ENCODE measurements at places on chromosomes 4 and X.

DNA sequence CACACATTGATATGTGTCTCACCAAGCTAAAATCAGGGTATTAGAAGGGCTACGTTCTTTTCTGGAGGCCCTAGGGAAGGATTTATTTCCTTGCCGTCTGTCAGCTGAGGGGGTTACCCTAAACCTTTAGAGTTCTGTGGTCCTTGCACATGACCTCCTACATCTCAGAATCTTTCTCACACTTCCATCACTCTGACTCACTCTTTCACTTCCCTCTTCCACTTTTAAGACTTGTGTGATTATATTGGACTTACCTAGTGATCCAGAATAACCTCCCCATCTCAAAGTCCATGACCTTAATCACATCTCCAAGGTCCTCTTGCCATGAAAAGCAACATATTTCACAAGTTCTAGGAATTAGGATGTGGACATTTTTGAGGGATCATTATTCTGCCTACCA is 53.6 kb upstream of the FUNDC1 start:
- no peaks in the 10 kb centered on the region for H3K4me1 ChIP-seq
- no peak overlapping the region for H3K4me3 ChIP-seq

DNA sequence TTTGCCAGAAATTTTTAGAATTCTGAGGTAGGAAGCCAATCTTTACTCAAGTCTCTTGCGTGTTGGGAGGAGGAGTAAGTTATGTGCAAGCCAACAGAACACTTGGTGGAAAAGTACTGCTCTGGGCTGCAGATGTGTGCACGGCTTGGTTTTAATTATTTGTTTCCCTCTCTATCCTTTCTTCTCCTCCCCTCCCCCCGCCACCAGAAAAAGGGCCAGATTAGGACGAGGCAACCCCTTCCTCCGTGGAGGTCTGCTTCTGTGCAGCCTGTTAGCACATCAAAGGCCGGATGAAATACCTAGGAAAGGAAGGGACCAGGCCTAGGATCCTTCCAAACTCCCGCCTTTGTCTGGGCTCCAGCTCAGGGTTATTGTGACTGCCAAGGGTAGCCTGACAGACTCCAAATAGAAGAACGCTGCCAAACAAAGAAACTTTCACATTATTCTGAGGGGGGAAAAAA is 1.0 kb upstream of the PGRMC1 start:
- no peaks in the 10 kb centered on the region for H3K36me3 ChIP-seq
- DNase-seq, result no peak
- no peaks in the 10 kb centered on the region for H3K27me3 ChIP-seq
- peaks cover 11% of the 10 kb centered on the region for H3K4me1 ChIP-seq
- no peak overlapping the region for H3K27ac ChIP-seq

GRCh38 chr4:183557611-183558010 is 52.8 kb downstream of the ING2 start:
- no peak overlapping the region for H3K27ac ChIP-seq
- peaks cover 4% of the 10 kb centered on the region for H3K27me3 ChIP-seq
- H3K4me1 ChIP-seq, result no peaks in the 10 kb centered on the region
- no peak for DNase-seq
- no peak overlapping the region for H3K4me3 ChIP-seq

DNA sequence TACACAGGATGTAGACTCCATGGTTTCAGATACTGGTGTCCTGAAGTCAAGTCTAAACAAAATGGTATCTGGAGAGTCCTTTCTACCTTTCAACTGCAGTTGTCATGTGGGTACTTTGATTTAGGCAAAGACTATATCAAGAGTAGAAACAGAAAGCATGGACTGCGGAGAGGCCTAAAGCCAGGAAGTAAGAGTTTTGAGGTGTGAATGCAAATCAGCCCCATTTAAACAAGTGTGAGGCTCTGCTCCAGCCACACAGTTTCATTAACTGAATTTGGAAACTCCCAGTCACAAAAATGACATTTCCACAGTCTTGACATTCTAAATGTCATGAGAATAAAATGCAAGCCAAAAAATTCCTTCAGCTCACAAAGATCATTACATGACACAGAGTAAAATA is 87.2 kb upstream of the MCF2 start:
- H3K27me3 ChIP-seq, result no peaks in the 10 kb centered on the region
- H3K36me3 ChIP-seq, result peaks cover 5% of the 10 kb centered on the region
- H3K27ac ChIP-seq, result no peak overlapping the region
- DNase-seq, result no peak
- H3K4me1 ChIP-seq, result no peaks in the 10 kb centered on the region

- no peak overlapping the region for H3K27ac ChIP-seq
- H3K4me3 ChIP-seq, result no peak overlapping the region
- H3K4me1 ChIP-seq, result no peaks in the 10 kb centered on the region
- H3K36me3 ChIP-seq, result no peaks in the 10 kb centered on the region
- H3K27me3 ChIP-seq, result no peaks in the 10 kb centered on the region
- no peak for DNase-seq
Observed at GRCh38 chr4:90293320-90293719, 166.1 kb downstream of the CCSER1 start.

GRCh38 chr4:89213382-89213701 is 94.3 kb downstream of the GPRIN3 start:
- no peak overlapping the region for H3K4me3 ChIP-seq
- no peaks in the 10 kb centered on the region for H3K4me1 ChIP-seq
- H3K27ac ChIP-seq, result no peak overlapping the region
- no peaks in the 10 kb centered on the region for H3K27me3 ChIP-seq
- no peaks in the 10 kb centered on the region for H3K36me3 ChIP-seq

DNA sequence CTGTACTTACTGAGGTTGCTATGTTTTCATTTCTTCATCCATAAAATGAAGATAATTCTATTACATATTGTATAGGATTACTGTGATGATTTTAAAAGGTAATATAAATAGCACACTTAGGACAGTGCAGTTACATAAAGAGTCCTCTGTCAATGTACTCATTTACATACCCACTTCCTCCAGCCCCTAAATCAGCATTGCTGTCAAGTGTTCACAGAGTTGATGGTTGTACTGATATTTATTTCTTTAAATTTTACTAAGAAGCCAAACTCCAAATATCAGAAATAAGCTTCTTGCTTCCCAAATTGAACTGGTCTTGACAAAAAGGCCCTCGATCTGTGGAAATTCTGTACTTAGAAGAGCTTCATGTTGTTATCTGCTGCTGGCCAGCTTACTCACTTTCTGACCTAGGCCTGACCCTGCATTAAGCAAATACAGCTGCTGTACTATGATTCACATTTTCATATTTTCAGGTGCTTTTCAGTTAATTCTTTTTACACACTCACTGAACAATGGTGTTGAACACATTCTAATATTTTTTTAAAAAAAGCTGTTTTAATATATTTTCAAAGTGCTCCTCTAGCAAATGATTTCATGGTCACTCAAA is 259.6 kb downstream of the UNC5C start:
- peak; percentile 64 for DNase-seq
- H3K4me1 ChIP-seq, result peaks cover 4% of the 10 kb centered on the region
- no peak overlapping the region for H3K4me3 ChIP-seq

DNA sequence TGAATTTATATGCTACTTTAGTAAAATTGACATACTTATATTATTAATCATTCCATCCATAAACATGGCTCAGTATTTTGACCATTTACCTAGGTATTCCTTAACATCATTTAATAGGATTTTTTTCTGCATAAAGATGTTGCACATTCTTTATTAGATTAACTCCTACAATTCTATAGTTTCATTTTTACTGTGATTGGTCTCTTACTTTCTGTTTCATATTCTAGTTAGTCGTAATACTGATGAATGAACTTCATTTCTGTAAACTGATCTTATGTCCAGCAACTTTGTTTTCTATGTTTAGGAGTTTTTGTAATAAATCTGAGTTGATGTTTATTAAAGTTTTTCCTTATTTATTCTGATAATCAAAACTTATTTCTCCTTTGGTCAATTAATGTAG is 278.2 kb upstream of the CXXC4 start:
- no peaks in the 10 kb centered on the region for H3K27me3 ChIP-seq
- no peak overlapping the region for H3K4me3 ChIP-seq
- H3K4me1 ChIP-seq, result no peaks in the 10 kb centered on the region
- no peaks in the 10 kb centered on the region for H3K36me3 ChIP-seq

GRCh38 chr4:131613086-131613823 is 1535.8 kb upstream of the PCDH10 start:
- no peaks in the 10 kb centered on the region for H3K4me1 ChIP-seq
- no peaks in the 10 kb centered on the region for H3K36me3 ChIP-seq
- no peak overlapping the region for H3K4me3 ChIP-seq
- no peak overlapping the region for H3K27ac ChIP-seq
- no peaks in the 10 kb centered on the region for H3K27me3 ChIP-seq
- no peak for DNase-seq

- no peak overlapping the region for H3K27ac ChIP-seq
- H3K27me3 ChIP-seq, result no peaks in the 10 kb centered on the region
- no peak for DNase-seq
- H3K4me1 ChIP-seq, result no peaks in the 10 kb centered on the region
Observed at GRCh38 chr4:80058740-80059139, 14.3 kb downstream of the ANTXR2 start.

DNA sequence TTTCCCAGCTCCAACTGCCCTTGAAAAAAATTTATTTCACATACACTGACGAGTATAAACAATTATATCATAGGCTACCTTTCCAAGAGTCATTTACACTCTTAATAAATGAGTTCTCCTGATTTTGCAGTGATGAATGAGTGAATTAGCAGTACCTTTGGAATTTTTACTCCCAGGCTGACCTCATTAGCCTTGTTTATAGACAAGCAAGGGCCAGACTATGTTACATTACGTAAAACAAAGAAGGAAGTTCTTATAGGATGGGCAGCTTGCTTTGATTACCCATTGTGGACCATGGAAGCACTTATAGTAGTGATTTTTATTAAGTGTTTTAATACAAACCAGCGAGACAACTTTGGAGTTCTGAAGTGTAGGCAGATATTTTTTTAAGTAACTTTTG is 112.9 kb upstream of the C1QTNF7 start:
- no peak overlapping the region for H3K4me3 ChIP-seq
- no peak overlapping the region for H3K27ac ChIP-seq
- no peaks in the 10 kb centered on the region for H3K4me1 ChIP-seq
- DNase-seq, result peak; percentile 18
- no peaks in the 10 kb centered on the region for H3K27me3 ChIP-seq

GRCh38 chr4:125693228-125693627 is 378.5 kb downstream of the FAT4 start:
- no peak overlapping the region for H3K27ac ChIP-seq
- no peaks in the 10 kb centered on the region for H3K27me3 ChIP-seq
- H3K4me1 ChIP-seq, result no peaks in the 10 kb centered on the region
- H3K36me3 ChIP-seq, result no peaks in the 10 kb centered on the region
- H3K4me3 ChIP-seq, result no peak overlapping the region

GRCh38 chrX:139211568-139212182 is 318.9 kb upstream of the F9 start:
- H3K4me3 ChIP-seq, result no peak overlapping the region
- DNase-seq, result no peak
- no peak overlapping the region for H3K27ac ChIP-seq
- no peaks in the 10 kb centered on the region for H3K4me1 ChIP-seq
- H3K27me3 ChIP-seq, result no peaks in the 10 kb centered on the region

GRCh38 chr4:144984241-144984640 is 113.8 kb downstream of the ANAPC10 start:
- no peaks in the 10 kb centered on the region for H3K36me3 ChIP-seq
- no peak overlapping the region for H3K4me3 ChIP-seq
- no peaks in the 10 kb centered on the region for H3K27me3 ChIP-seq

GRCh38 chrX:129227366-129227765 is 295.9 kb downstream of the SMARCA1 start:
- H3K4me1 ChIP-seq, result no peaks in the 10 kb centered on the region
- H3K27ac ChIP-seq, result no peak overlapping the region
- H3K36me3 ChIP-seq, result no peaks in the 10 kb centered on the region
- DNase-seq, result no peak

DNA sequence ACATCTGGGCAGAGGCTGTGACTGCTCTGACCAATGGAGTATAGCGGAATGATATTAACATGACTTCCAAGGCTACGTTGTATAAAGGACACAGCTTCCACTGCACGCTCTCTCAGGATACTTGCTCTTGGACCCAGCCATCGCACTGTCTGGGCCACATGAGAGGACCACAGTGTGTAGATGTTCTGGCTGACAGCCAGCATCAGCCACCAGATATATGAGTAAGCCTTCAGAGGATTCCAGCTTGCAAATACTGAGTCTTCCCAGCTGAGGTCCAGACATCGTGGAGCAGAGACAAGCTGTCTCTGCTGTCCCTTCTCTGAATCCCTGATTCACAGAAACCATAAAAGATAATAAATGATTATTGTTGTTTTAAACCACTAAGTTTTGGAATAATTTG is 146.8 kb upstream of the USP9X start:
- no peaks in the 10 kb centered on the region for H3K27me3 ChIP-seq
- peaks cover 6% of the 10 kb centered on the region for H3K4me1 ChIP-seq
- DNase-seq, result peak; percentile 50
- no peak overlapping the region for H3K27ac ChIP-seq
- H3K36me3 ChIP-seq, result no peaks in the 10 kb centered on the region

Data from astrocyte (in vitro differentiated cells and primary cell).